ENCODE measurements at places on chromosomes 1 and 21. TPM values are rescaled to one million over a fixed set of nuclear protein-coding genes. Genes with fewer than 3 reads are reported as not detected.

DNA sequence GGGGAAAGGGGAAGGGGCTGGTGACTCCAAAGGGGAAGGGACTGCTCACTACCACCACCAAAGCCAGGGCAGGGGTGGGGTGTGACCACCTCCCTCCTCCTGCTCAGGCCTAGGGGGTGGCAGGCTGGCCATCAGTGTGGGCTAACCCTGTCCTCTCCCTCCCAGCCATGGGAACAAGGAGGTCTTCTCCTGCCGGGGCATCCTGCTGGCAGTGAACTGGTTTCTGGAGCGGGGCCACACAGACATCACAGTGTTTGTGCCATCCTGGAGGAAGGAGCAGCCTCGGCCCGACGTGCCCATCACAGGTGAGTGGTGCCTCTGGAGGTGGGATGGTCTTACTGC is 5.7 kb downstream of the ZC3H12A start:
- peak overlapping the region; percentile 29 for H3K4me3 ChIP-seq
- peak overlapping the region; percentile 94 for H3K27ac ChIP-seq
- no peak for DNase-seq
- no peaks in the 10 kb centered on the region for H3K27me3 ChIP-seq
- H3K4me1 ChIP-seq, result peaks cover 14% of the 10 kb centered on the region

- H3K4me1 ChIP-seq, result no peaks in the 10 kb centered on the region
- DNase-seq, result no peak
- no peaks in the 10 kb centered on the region for H3K27me3 ChIP-seq
- no peaks in the 10 kb centered on the region for H3K36me3 ChIP-seq
- no peak overlapping the region for H3K4me3 ChIP-seq
- H3K27ac ChIP-seq, result no peak overlapping the region
These were observed 14.2 kb downstream of the WDR4 start for GRCh38 chr21:42864815-42865775.

DNA sequence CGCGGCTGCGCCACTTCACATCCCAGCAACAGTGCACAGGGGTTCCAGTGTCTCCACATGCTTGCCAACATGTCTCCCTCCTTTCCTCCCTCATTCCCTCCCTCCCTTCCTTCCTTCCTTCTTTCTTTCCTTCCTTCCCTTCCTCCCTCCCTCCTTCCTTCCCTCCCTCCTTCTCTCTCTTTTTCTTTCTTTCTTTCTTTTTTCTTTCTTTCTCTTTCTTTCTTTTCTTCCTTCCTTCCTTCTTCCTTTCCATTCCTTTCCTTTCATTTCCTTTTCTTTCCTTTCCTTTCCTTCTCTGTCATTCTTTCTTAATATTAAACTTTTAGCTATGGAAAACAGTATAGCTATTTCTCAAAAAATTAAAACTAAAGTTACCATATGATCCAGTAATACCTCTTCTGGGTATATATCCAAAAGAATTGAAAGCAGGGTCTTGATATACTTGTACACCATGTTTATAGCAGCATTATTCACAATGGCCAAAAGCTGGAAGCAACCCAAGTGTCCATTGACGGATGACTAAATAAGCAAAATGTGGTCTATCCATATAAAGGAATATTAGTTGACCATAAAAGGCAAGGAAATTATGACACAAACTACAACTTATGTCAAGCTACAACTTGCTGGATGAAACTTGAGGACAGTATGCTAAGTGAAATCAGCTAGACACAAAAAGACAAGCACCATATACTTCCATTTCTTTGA is 55.0 kb upstream of the TLR5 start:
- H3K4me3 ChIP-seq, result no peak overlapping the region
- no peaks in the 10 kb centered on the region for H3K27me3 ChIP-seq
- H3K4me1 ChIP-seq, result no peaks in the 10 kb centered on the region
- no peaks in the 10 kb centered on the region for H3K36me3 ChIP-seq

DNA sequence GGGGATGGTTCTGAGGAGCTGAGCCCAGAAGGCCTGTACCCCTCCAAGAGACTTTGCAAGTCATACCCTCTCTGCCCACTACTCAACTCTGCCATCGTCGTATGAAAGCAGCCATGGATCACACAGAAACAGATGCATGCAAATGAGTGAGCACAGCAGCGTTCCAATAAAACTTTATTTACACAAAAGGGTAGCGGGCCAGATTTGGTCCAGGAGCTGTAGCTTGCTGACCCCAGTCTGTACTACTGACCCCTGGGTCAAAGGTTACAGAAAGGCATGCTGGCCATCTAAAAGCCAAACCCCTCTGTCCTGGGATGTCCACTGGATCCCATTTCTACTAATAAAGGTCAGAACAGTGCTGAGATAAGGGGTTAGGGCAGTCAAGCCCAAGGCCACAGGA is 8.8 kb upstream of the AGTRAP start:
- no peak for DNase-seq
- H3K27ac ChIP-seq, result no peak overlapping the region
- no peaks in the 10 kb centered on the region for H3K27me3 ChIP-seq
- no peak overlapping the region for H3K4me3 ChIP-seq
- no peaks in the 10 kb centered on the region for H3K4me1 ChIP-seq

DNA sequence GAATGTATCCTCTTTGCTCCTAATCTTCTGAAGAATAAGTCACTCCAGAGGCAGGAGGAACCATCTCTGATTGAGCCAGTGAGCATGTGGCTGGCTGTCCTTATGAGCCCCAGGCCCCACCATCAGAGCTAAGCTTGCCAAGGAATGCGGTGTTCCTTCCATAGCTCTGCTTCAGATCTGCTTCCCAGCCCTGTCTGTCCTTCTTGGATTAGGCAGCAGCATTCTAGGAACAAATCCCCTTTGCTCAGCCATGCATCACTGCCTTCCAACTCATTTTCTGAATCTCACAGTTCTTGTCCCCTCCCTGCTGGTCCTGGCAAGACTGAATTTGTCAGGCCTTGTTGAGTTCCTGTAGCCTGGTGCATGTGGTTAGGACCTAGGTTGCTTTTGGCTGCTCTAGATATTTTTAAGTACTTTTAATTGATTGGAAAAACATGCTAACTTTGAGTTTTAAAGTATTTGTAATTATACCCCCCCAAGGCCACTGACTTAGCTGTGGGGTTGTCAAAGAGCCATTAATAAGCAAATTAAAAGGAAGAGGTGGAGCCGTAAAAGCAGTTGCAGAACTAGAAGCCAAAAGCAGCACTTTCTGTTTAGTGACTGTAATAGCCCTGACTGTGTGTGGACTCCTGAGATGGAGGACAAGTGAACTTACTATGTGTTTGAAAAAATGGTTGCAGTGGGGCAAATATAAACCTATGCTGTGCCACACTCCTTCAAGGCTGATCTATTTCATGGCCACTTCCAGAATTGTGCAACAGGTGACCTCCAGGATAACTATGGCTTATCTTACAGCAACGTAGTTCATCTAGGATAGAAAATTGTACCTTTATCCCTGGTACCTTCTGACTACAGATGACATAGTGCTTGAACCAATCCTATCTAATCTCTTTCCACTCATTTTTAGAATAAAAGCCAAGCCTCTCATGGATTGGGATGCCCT is 61.3 kb upstream of the BACH1 start:
- H3K4me1 ChIP-seq, result no peaks in the 10 kb centered on the region
- H3K27ac ChIP-seq, result no peak overlapping the region
- H3K36me3 ChIP-seq, result no peaks in the 10 kb centered on the region
- no peak overlapping the region for H3K4me3 ChIP-seq
- DNase-seq, result peak; percentile 22

DNA sequence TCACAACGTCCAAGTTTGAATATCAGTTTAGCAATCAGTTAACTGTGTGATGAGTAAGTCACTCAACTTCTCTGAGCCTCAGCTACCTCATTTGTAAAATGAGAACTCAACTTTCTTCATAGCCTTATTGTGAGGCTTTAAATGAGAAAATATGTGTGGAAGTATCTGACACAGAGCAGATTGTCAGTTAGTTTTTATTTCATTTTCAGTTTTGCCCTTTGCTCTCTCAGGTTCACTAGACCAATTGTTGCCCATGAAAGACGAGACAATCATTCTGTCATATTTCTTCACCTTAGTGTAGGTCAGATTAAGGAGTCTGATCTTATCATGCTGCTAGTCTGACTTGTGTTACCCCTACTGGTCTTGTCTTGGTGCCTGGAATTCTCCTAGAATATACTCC is 232.8 kb upstream of the PTBP2 start:
- no peaks in the 10 kb centered on the region for H3K27me3 ChIP-seq
- H3K4me1 ChIP-seq, result no peaks in the 10 kb centered on the region
- H3K4me3 ChIP-seq, result no peak overlapping the region
- no peak overlapping the region for H3K27ac ChIP-seq
- no peaks in the 10 kb centered on the region for H3K36me3 ChIP-seq
- no peak for DNase-seq

DNA sequence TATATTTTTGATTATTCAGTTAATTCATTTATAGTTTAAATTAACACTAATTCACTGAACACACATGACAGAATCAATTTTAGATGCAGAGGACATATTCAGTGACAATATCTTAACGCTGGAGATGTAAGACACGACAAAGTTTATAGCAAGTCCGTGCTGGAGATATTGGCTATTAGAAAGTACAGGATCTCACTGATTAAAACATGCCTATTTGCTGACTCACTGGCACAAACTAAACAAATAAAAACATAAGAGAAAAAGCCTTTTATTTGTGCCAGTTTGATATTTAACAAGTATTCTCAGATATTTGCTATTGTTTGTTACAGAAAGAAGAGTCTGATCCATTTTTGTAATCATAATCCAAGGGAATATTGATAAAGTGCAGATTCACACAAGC is 1122.9 kb upstream of the B3GALT2 start:
- no peak for DNase-seq
- no peaks in the 10 kb centered on the region for H3K36me3 ChIP-seq
- H3K4me3 ChIP-seq, result no peak overlapping the region
- no peaks in the 10 kb centered on the region for H3K4me1 ChIP-seq

- H3K36me3 ChIP-seq, result no peaks in the 10 kb centered on the region
- no peak overlapping the region for H3K4me3 ChIP-seq
- peak overlapping the region; percentile 53 for H3K27ac ChIP-seq
- no peaks in the 10 kb centered on the region for H3K4me1 ChIP-seq
- no peak for DNase-seq
These were observed 28.9 kb upstream of the H3-3A start for GRCh38 chr1:226033582-226033981.

DNA sequence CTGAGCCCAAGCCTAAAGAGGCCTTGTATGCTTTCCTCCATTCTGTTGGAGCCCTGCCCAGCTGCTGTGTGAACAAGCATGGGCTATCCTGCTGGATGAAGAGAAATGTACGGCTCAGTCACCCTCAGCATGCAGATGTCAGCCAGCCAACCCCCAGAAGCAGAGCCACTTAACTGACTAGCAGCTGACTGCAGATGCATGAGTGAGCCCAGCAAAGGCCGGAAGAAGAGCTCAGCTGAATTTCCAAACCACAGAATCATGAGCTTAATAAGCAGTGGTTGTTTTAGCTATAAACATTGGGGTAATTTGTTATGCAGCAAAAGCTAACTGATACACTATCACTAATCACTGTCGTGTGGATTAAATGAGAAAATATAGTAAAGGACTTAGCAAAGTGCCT is 39.0 kb downstream of the FOXO6 start:
- H3K27ac ChIP-seq, result no peak overlapping the region
- H3K4me3 ChIP-seq, result no peak overlapping the region
- no peaks in the 10 kb centered on the region for H3K4me1 ChIP-seq
- H3K27me3 ChIP-seq, result no peaks in the 10 kb centered on the region

- no peak for DNase-seq
- no peak overlapping the region for H3K27ac ChIP-seq
- no peak overlapping the region for H3K4me3 ChIP-seq
These were observed 194.3 kb upstream of the GREM2 start for GRCh38 chr1:240806200-240806745.

- H3K4me1 ChIP-seq, result peaks cover 6% of the 10 kb centered on the region
- no peak for DNase-seq
These were observed 213.1 kb upstream of the CAMK1G start for GRCh38 chr1:209370241-209370995.

- no peaks in the 10 kb centered on the region for H3K36me3 ChIP-seq
- no peaks in the 10 kb centered on the region for H3K27me3 ChIP-seq
- no peaks in the 10 kb centered on the region for H3K4me1 ChIP-seq
- H3K27ac ChIP-seq, result no peak overlapping the region
- DNase-seq, result no peak
These were observed 262.5 kb downstream of the GRIK3 start for GRCh38 chr1:36771660-36772284.

- peaks cover 11% of the 10 kb centered on the region for H3K4me1 ChIP-seq
- H3K36me3 ChIP-seq, result no peaks in the 10 kb centered on the region
These were observed 11.7 kb downstream of the USP25 start for GRCh38 chr21:15741510-15741909.

GRCh38 chr1:44424747-44425146 is 19.7 kb downstream of the RNF220 start:
- DNase-seq, result no peak
- H3K4me1 ChIP-seq, result no peaks in the 10 kb centered on the region
- no peaks in the 10 kb centered on the region for H3K36me3 ChIP-seq
- no peak overlapping the region for H3K27ac ChIP-seq
- no peaks in the 10 kb centered on the region for H3K27me3 ChIP-seq
- H3K4me3 ChIP-seq, result no peak overlapping the region

DNA sequence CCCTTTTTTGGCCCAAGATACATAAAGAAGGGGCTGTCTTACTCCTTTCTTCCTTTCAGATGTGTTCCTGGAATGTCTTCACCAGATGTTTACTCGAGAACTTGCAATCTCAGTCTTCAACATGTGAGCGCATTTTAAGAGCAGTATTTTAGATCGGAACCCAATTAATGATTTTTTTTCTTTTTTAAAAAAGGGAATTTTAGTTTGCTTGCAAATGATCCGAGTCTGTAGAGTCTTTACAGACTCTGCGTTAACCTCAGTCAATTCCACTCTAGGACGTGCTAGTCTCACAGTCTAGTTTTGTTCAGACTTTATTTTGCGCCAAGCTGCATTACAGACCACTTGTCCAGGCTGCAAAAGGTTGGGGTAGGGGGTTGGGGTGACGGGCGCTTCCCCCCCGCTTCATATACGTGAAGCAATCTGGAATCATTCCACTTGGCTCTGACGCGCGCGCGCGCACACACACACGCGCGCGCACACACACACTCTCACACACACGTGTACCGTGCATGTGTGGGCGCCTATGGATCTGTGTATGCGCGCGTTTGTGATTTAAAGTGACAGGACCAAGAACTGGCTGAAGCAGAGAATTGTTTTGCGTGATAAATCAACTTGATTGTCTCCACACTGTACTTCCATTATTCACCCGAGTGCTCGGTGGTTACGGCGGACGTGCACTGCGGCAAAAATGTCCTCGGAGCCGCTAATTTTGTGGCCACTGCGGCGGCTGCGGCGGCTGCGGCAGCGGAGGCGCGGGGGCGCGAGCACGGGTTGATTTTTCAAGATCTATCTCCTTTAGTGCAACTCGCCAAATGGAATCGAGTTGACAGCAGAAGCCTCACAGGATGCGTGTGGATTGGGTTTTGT is 25.6 kb upstream of the NFIA start:
- H3K27me3 ChIP-seq, result no peaks in the 10 kb centered on the region
- peak; percentile 54 for DNase-seq
- peak overlapping the region; percentile 68 for H3K27ac ChIP-seq
- peaks cover 8% of the 10 kb centered on the region for H3K4me1 ChIP-seq

PODN gene
- 48.7 TPM for total RNA-seq

BGLAP gene
- 0.90 TPM for total RNA-seq

PDC gene
- total RNA-seq, result not detected

TESK2 gene
- 7.5 TPM for total RNA-seq

HIPK1 gene
- 92.7 TPM for total RNA-seq

BRDT gene
- not detected for total RNA-seq

CYP4Z1 gene
- total RNA-seq, result 1.8 TPM

LENEP gene
- not detected for total RNA-seq
